HS-5 (cell line): ENCODE measurements at places on chromosomes 3 and 15.

- DNase-seq = no peak
These were observed 405.9 kb upstream of the LMCD1 start for GRCh38 chr3:8095724-8096123.

DNA sequence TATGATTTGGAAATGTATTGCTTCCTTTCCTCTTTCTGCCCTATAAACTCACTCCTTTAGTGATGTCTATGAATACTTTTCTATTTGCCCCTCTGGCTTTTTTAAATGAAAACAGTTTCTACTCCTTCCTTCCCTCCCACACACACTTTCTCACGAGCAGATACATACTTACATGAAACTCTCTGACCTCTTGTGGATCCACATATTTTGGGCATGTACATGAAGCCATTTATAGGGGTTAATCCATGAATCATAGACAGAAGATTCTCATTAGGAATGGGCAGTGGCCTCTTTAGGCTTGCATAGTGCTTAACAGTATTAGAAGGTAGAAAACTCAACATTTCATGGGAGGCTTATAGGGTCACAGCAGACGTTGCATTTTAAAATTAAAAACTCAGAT lies 24.8 kb downstream of the ANAPC13 start:
- peak; percentile 93 for DNase-seq

DNA sequence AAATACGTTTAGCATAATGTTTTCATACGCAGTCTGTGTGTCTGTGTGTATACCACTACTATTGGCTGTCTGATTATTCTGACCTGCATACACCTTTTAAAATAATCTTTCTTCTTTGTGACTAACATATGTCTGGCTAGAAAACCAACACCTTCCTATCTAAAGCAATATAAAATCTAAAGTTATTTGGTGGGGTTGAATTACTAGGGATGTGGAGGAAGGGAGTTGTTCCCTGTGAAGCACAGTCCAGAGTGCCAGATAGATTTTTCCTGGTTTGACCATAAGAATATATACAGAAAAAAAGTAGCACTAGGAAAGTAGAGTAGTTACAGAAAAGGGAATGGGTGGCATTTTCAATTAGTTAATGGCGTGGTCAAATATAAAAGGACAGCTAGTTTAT lies 918.8 kb downstream of the NAALADL2 start:
- DNase-seq = no peak

- no peak for DNase-seq
These were observed 252.9 kb upstream of the ST8SIA2 start for GRCh38 chr15:92140796-92141195.
